MG63 (cell line): ENCODE measurements at places on chromosomes 13 and 19. TPM values are rescaled to one million over a fixed set of nuclear protein-coding genes. Genes with fewer than 3 reads are reported as not detected.

- no peak for DNase-seq
Measured at GRCh38 chr19:12715102-12715501, 8.6 kb downstream of the TNPO2 start.

DNA sequence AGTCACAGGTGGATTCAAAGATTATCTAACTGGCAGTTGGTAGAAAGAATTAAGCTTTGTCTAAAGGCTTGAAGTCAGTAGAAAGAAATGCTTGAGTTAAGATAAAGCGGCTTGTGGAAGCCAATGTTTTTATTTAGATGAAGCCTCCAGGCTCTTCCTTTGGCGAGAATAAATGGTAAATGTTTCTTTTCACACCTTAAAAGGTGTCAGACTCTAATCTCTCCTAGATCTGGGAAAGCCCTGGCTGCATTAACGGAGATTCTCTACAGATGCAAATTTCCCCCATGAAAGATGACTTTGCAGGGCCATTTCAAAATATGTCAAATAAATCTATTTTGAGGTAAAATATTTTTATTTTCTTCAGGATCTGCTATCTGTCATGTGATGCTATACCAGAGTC lies 37.8 kb upstream of the PCCA start:
- no peak for DNase-seq

DNA sequence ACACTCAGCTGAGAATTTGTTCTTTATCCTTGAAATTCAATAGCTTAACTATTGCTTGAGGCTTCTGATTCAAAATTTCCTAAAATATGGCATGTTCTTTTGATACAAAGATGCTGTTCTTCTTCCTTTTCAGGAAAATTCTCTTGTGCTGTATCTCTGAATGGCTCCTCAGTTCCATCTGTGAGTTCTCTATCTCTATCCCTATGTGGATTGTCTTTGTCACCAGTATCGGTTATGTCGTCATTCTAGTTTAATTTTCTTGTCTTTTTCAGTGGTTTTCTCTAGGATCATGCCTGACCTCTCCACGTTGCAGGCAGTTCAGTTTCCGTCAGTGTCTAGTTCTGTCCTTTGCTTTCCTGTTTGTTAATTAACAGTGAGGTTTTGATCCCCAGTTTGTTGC lies 104.6 kb upstream of the GJB6 start:
- DNase-seq = no peak

DNA sequence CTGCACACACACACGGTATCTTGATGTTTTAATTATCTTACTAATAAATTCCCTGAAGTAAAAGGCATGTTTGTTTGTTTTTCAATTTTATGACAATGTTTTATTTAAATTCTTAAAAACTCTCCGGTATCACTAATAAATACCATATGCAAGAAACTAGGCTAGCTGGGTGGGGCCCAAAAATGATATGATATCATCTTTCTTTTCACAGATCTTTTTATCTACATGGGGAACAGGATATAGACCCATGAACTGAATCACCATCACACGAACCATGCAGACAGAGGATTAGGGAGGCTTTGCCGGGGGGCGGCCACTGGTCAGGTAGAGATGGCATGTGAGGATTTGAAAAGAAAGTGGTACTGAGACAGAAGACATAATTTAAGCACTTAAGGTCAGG lies 266.4 kb downstream of the ENOX1 start:
- no peak for DNase-seq

GRCh38 chr19:10334588-10335351 lies 1.4 kb upstream of the RAVER1 start:
- DNase-seq = peak; percentile 99

- DNase-seq = no peak
Measured at GRCh38 chr13:67829641-67830040, 599.5 kb upstream of the PCDH9 start.

DNA sequence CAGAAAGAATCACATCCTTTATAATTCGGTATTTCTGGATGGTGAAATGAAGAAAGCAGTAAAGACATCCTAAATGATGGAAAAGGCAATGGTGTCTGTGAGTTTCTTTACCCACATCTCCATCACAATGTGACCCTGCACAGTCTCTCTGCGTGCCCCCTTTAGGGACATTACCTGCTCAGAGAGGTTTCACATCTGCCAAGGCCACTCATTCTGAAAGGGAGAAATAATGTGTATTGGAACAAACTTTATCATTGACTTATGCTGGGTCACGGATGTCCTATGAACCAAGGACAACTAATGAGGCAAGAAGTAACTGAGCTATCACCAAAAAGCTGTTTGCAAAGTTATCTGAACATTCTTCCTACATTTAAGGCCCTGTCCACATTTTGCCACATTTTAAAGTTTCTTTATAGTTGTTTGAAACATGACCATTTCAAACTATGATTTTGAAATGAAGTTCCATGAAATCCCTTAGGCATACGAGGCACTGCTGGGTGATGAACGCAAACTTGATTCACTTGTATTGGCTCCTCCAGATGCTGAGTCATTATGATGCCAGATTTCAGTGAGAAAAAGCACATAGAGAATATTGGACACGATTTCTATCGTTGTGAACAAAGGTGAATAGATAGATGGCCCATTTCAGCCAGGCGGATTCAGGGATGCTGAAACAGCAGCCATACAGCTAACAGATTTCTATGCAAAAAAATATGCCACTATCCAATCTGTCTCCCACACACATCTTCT lies 63.5 kb upstream of the HMGB1 start:
- DNase-seq = no peak

DNA sequence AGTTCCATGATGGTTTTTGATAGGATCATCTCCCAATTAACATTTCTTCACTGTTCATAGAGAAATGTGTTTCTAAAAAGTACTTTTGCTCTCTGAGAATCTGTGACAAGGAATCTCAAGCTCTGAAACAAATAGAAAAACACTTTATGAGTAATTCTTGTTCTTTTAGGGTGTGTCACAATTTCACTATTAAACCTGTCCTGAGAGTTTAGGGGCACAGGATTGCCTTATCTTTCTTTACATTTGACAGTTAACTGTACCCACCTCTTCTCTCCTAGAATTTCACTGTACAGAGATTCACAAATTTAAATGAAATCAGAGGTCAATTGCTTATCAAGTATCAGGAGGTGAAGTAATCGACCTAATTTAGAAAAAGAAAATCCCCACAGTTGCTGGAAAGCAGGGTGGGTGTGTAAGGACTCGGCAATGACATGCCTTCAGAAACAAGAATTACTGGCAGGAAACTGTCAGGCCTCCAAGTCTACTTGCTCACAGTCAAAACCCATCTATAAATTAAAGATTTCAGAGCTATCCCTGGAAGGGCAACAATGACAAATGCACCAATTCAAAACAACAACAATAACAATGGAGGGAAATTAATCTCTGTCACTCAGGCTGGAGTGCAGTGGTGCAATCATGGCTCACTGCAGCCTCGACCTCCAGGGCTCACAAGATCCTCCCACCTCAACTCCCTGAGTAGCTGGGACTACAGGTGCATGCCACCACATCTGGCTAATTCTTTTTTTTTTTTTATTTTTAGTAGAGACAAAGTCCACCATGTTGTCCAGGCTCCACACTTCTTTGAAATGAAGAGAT lies 250.2 kb downstream of the ABCC4 start:
- DNase-seq = no peak

DNA sequence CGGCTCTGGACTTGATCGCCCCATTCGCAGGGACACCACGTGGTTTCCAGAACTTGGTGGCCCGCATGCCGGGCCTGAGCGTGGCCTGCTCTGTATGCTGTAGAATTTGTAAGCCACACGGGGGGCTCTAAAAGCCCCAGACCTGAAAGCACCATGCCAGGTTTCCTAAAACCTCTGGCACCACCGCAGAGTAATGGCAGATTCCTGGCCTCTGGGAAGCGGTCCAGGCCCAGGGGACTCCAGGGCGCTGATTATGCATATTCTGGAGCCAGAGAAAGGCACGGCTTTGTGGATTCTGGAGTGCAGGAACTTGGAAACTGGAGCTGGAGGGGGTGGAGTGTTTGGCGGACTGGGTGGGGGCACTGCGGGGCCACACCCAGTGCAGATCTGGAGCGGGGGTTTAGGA lies 3.7 kb downstream of the FTL start:
- no peak for DNase-seq

- no peak for DNase-seq
Measured at GRCh38 chr13:77857531-77858209, 61.0 kb downstream of the EDNRB start.

DNA sequence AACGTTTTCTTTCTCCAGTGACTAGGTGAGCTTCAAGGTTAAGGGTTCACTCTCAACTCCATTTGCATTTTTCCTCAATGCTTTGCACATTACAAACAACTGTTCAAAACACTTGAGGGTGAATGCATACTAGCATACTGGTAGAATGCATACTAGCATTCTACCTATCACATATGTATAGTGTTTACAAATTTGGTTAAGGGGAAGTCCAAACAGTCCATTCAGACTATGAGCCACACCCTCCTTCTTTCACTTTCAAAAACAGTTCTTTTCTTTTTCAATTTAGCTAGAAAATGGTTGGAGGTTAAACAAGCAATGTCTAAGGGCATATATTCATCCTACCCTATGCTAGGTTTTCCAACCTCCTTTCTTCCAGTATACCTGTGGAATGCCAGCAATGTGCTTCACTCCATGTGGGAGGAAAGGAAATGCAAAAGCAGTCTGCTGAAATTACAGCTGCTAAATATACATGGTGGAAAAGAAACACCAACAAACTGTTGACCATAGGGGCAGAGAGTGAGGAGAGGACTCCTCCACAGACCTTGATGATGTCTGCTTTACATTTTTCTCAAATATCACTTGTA lies 102.6 kb downstream of the DOCK9 start:
- DNase-seq = no peak

DNA sequence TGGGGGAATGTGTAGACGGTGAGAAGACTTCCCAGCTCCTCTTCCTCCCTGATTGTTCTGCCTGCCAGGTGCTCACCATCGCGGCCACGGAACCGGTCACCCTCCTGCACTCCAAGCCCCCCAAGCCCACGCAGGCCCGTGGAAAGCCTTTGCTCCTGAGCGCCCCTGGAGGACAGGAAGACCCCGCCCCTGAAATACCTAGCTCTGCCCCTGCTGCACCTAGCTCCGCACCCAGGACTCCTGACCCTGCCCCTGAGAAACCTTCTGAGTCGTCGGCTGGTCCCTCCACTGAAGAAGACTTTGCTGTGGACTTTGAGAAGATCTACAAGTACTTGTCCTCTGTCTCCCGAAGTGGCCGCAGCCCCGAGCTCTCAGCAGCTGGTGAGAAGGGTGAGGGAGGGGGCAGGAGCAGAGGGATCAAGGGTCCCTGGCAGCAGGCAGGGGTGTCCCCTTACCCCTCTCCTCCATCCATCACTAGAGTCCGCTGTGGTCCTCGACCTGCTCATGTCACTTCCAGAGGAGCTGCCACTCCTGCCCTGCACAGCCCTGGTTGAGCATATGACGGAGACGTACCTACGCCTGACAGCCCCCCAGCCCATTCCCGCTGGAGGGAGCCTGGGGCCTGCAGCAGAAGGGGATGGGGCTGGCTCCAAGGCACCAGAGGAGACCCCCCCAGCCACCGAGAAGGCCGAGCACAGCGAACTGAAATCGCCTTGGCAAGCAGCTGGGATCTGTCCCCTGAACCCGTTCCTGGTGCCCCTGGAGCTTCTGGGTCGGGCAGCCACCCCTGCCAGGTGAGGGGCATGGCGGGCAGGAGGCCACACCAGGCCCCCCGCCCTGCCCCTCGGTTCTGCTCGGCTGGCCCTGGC lies 2.1 kb downstream of the SNAPC2 start:
- DNase-seq = no peak

DNA sequence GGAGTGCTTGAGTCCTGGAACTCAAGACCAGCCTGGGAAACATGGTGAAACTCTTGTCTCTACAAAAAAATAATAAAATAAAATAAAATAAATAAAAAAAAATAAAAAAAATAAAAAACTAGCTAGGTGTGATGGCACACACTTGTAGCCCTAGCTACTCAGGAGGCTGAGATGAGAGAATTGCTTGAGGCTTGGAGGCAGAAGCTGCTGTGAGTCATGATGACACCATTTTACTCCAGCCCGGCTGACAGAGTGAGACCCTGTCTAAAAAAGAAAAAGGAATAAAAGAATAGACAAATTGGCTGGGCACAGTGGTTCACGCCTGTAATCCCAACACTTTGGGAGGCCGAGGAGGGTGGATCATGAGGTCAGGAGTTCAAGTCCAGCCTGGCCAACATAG lies 1168.9 kb downstream of the SLITRK5 start:
- no peak for DNase-seq

- DNase-seq = no peak
Measured at GRCh38 chr13:39149896-39150295, 111.6 kb downstream of the NHLRC3 start.

DNA sequence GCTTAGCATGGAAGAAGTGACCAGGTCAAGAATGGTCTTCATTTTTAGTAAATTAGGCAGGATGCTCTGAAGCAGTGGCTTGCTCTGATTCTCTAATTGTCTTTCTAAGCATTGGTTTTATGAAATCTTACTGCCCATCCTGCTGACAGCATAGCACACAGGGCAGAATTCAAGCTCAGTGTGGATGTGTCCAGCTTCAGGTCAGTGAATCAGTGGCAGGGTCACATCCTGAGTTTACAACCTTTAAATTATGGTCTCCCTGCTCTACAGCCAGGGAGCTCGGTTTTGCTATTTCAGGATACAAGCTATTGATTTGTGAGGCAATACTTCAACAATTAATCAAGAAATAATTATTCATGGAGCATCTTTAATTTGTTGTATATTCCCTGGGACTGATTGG lies 202.3 kb upstream of the RXFP2 start:
- DNase-seq = no peak

DNA sequence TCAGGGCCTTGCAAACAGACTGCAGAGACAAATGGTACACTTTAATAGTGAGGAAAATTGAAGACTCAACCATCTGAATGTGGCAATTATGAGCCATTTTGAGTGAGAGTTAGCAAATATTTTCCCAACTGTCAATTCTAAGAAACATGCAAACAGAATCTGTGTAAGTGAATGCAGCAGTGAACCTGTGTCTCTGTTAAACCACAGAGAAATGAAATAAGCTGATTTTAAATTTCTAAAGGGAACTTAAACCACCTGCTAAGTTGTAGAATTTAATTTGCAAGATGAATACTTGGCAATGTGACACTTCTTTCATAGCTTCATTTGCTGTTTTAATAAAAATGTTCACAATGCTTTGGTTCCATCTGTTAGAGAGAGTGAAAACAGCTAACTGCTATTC lies 42.0 kb upstream of the TDRD3 start:
- DNase-seq = no peak

- no peak for DNase-seq
Measured at GRCh38 chr19:13764821-13765394, 586 bp downstream of the MRI1 start.

GRCh38 chr19:14770136-14770535 lies 8.2 kb downstream of the ADGRE2 start:
- DNase-seq = no peak

ZFP28 gene
- 1.8 and 8.4 TPM in 2 replicates for total RNA-seq

CHST8 gene
- total RNA-seq = not detected in 2 replicates

KLHL1 gene
- total RNA-seq = not detected in 2 replicates

DZIP1 gene
- total RNA-seq = 10.9 and 39.1 TPM in 2 replicates

MYO16 gene
- 0.36 TPM in 1 of 2 replicates, not detected in the other for total RNA-seq

FAM174C gene
- 32.2 and 57.2 TPM in 2 replicates for total RNA-seq

NCAN gene
- 0.07 and 0.79 TPM in 2 replicates for total RNA-seq

FFAR2 gene
- not detected in 2 replicates for total RNA-seq

MYO1F gene
- not detected in 2 replicates for total RNA-seq

TMC4 gene
- total RNA-seq = not detected in 2 replicates
